Neural progenitor cell (in vitro differentiated cells): ENCODE measurements at places on chromosomes 16 and 17.

DNA sequence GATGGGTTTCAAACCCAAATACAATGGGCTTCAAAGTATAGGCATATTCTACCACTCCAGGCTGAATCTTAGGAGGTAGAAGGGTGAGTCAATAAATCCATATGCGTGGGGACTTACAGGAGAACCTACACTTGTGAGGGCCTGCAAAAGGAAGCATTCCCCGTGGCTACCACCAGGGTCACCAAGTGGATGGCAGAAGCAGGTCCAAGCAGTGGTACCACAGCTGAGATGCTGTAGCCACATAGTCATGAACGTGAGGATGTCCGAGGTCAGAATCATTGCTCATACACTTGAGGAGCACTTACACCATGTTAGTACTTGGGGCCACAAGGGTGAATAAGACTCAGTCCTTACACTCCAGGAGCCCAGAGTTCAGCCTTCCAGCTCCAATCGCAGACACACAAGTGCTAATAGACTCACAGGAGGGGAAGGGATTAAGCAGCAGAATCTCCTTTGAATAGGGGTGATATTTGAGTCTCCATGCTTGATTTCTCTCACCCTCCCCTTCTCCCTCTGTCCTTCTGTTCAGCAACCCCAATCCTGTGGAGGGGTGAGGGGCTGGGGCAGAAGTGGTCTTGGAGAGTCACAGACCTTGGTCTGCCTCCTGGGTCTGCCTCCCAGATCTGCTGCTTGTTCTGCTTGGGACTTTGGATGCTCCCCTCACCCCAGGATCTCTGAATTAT lies 42.5 kb upstream of the ASIC2 start:
- DNase-seq: peak; percentile 61

- no peak for DNase-seq
Measured at GRCh38 chr16:49575346-49576172, 202.0 kb downstream of the C16orf78 start.

DNA sequence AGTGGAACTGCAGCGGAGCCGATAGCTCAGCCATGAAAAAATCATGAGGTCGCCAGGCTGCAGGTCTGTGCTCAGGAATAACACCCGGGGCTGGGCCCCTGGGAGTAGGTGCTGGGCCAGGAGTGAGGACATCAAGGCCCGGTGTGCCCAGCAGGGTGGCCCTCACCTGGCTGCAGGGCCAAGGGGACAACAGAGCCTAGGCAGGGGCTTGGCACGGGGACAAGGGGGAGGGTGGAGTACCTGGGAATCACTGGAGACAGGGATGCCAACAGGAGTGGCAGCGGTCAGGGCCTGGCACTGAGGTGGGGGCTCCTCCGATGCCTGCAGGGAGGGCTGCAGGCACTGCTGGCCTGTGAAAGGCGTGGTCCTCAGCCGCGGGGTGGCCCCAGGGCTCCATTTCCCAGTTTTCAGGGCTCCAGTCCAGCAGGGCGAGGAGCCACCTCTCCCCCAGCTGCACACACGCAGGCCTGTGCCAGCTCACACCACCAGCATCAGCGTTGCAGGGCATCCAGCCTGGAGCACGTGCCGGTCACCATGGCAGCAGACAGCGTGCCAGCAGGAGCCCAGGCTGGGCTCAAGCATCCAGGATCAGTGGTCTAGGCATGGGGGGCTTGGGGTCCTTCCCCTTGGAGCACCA lies 4.7 kb upstream of the FSCN2 start:
- DNase-seq: no peak

DNA sequence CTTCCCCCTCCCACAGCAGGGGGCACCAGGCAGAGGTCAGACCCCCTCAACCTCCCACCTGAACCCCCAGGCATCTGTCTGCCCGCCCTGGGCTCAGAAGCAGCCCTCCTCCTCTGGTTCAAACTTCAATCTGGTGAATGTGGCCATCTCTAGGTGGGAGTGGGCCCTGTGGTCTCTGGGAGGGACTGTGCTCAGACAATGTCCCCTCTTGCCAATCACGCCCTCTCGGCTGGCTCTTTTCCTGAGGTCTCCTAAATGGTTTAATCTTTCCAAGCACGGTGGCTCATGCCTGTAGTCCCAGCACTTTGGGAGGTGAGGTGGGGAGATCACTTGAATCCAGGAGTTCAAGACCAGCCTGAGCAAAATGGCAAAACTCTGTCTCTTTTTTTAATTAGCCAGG lies 15.2 kb downstream of the LITAF start:
- DNase-seq: no peak

GRCh38 chr17:79414063-79414792 lies 196.6 kb downstream of the RBFOX3 start:
- no peak for DNase-seq

- DNase-seq: no peak
Measured at GRCh38 chr16:27847030-27847550, 216.4 kb downstream of the GSG1L start.

DNA sequence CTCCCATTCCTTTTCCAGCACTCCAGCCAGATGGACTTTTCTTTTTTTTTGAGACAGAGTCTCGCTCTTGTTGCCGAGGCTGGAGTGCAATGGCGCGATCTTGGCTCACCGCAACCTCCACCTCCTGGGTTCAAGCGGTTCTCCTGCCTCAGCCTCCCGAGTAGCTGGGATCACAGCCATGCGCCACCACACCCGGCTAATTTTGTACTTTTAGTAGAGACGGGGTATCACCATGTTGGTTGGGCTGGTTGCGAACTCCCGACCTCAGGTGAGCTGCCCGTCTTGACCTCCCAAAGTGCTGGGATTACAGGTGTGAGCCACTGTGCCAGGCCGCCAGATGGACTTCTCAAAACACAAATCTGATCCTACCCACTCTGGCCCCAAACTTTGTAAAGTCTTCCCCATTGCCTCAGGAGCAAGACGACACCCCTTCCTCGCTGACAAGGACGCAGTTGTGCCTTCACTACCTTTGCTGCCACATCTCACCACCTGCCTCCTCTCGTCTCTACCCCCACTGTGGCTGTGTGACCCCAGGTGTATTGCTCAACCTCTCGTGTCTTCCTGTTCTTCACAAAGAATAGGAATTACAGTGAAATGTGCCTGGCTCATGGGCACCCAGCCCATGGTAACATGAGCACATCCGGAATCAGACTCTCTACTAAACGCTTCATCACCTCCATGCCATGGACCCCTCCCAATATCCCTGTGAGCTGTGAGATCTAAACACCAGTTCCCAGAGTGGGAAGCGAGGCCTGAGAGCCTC lies 3.7 kb upstream of the BANP start:
- no peak for DNase-seq

GRCh38 chr17:142102-142661 lies 4.8 kb downstream of the SCGB1C2 start:
- DNase-seq: no peak

DNA sequence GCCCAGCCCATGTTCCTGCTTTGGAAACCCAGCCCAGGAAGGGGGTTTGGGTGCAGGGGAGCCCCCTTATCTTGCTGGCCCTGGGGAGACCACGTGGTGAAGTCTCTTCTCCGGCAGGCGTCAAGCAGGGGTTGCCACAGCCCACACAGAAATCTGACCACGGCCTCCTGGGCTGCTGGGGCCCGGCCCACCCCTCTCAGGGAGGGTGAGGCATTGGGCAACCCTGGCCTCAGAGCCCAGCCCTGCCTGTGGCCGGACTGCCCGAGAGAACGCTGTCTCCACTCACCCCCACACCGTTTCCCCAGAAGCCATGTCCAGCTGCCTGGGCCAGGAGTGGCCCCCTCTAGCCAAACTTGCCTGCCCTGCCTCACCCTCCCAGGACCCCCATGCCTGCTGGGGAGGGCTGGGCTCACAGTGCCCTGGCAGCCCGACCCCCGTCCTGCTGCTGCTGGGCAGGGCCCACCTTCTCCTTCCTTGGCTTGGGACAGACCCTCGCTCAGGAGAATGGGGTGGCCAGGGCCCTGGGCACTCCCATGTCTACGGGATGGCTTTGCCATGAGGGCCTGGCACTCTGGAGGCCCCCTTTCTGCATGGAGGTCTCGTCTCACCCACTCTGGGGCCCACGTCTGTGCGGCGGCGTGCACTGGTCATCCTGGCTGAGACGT lies 6.7 kb downstream of the RPUSD1 start:
- DNase-seq: no peak

DNA sequence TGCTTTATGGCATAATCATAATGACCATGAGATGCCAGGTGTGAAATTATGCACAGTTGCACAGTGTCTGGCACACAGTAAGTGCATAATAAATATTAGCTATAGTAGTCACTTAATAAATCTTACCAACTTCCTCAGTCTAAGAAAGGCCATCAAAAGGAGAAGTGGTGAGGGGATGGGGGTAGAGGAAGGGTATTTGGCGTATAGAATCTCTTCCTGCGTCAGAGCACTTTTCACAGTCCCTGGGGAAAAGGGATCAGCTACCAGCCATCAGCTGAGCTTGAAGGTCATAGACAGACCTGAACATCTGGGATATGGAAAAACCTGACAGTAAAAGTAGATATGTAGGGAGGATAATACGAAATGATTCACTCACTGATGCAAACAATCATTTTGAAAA lies 5.8 kb downstream of the CRHR1 start:
- no peak for DNase-seq

DNA sequence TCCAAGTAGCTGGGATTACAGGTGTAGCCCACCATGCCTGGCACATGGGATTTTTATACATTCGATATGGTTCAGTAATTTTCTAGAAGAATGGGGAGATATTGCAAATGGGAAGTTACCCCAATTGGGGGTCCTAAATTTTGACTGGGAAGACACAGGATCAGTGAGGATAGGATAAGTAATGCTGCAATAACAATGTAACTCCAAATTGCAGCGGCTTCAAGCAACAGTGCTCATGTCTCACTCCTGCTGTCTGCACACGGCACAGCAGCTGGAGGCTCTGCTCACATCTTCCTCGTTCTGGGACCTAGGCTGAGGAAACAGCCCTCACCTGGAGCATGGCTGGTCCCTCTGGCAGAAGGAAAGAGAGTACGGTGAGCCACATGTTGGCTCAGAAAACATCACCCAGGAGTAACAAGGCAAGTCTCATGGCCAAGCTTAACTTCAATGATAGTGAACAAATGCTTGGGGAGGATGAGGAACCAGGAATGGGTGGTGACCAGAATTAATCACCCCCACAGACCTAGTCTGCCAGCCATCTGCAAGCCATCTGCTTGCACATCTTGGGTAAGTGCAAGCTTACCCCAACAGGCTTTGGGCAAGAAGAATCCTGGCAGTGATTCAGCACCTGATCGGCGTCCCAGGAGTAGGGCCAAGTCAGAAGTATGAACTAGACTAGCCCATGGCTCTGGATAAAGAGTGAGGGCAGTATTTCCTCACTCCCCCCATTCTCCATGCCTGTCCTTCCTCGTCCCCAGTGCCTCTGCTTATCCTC lies 229.2 kb downstream of the COPRS start:
- no peak for DNase-seq

GRCh38 chr16:73543331-73543969 lies 495.5 kb upstream of the ZFHX3 start:
- DNase-seq: peak; percentile 63

DNA sequence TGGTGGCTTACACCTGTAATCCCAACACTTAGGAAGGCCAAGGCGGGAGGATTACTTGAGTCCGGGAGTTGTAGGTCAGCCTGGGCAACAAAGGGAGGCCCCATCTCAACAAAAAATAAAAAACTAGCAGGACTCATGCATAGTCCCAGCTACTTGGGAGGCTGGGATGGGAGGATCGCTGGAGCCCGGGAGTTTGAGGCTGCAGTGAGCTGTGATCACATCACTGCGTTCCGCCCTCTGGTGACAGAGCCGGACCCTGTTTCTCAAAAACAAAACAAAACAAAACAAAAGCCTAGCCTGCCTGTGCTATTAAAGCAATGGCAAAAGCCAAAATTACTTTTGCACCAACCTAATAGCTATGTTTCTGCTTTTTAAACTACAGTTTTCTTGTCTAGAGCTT lies 1.5 kb downstream of the FCSK start:
- DNase-seq: no peak
